ENCODE measurements at places on chromosomes 13 and 19.

DNA sequence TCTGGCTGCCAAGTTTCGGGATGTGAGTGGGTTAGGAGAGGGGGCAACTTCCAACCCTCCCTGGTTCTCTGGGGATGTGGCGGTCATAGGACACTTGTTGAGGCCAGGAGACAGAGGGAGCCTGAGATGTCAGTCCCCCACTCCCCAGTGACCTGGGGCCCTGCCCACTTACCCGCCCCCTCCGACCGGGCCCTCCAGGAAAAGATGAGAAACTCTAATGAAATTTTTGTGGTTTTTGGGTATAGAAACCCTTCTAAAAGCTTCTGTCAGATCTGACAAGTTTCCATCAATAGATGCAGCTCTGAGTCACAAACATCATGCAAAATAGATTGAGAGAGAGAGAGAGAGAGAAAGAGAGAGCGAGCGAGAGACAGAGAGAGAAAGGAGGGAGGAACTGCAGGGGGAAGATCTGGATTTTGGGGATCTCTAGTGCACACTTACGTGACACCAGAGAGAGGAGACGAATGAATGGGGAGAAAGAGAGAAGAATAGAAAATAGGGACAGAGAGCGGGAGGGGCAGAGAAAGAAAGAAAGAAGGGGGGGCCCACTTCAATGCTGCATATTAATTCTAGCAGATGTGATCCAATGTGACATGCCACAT, 94.0 kb downstream of the PTPRS start:
- no peak for DNase-seq

DNA sequence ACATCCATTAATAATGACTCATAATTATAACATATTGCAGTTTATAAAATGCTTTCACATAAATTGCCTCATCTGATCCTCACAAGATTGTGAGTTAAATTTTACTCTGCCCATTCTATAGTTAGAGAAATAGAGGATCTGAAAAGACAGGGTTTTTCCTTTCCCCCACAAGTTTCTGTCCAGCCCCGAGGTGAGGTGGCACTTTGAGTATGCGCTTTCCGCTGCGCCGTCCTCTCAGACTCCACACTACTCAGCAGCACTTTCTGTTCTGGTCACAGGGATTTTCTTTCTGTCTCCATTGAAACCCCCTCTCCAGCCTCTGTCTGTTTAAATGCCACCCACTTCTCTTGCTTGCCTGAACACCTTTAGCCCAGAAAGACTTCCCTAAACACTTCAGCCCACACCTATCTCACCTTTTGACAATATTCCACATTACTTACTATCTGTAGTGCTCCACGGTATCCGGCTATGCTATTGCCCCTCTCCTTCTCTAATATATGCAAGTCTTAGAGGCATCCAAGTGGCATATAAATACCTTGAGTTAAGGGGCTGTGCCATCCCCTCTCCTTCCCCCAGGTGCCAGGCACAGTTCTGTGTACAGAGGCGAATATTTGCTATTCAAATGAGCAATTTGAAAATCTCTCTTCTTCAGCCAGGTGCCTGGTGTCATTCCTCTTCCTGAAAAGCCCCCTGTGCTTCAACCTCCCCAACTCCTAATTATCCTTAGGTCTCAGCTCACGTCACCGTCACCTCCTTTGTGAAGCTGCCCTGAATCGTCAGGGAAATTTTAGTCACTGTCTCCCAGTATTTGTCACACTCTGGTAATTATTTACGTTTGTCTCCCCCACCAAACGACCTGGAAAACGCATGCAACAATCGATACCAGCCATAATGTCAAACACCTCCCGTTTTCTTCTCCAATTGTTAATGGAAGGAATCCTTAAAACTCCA, 268.7 kb downstream of the NHLRC3 start:
- no peak for DNase-seq

DNA sequence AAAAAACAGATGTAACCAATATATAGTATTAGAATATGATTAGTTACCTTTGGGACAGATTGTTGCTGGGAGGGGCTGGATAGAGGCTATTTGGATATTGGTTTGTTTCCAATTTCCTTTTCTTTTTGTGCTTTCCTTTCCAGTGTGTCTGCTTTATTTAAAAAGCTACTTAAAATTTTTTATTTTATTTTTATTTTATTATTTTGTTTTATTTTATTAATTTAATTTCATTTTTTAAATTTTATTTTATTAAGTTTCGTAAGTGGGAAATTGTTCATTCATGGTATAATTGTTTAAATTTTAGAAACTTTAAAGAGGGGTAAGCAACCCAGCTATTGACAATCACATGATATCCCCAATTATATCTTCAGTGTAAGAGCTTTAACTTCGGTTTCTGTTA, 2077.0 kb upstream of the PCDH20 start:
- DNase-seq = no peak

GRCh38 chr13:73107970-73108369, 49.2 kb downstream of the KLF5 start:
- no peak for DNase-seq

DNA sequence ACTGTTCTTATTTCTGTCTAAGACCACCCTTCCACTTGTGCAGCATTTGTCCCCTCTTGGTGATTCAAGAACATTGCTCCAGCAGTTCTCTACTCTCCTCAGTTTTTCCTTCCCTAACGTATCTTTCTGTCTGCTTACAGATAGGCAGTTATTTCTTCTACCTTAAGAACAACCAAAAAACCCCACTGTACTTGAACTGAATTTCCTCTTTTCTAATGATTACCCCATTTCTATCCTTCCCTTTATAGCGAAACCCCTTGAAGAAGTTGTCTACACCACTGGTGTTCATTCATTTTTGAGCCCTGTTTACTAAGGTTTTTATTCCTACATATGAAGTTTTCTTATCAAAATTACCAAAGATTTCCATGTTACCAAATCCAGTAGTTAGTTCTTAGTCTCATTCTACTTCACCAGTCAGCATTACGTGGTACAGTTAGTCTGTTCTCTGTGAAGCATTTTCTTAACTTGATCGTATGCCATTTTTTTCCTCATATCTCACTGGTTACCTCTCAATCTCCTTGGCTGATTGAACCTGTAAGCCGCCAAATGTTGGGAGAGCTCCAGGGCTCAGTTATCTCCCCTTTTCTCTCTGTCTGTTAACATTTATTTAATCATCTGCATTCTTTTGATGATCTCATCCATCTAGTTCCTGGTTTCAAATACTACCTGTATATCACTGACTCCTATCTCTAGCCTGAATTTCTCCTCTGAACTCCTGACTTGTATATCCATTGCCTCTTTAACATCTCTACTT, 9.0 kb downstream of the LSM14A start:
- DNase-seq = no peak

DNA sequence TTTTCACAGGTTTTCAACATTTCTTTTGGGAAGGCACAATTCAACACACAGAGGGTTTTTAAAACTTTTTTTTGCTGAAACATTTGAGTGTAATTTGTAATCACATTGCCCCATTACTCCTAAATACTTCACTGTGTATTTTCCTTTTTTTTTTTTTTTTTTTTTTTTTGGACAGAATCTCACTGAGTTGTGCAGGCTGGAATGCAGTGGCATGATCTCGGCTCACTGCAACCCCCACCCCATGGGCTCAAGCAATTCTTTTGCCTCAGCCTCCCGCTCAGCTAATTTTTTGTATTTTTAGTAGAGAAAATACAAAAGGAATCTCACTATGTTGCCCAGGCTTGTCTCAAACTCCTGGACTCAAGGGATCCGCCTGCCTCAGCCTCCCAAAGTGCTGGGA, 14.8 kb upstream of the DNAJC15 start:
- DNase-seq = no peak

DNA sequence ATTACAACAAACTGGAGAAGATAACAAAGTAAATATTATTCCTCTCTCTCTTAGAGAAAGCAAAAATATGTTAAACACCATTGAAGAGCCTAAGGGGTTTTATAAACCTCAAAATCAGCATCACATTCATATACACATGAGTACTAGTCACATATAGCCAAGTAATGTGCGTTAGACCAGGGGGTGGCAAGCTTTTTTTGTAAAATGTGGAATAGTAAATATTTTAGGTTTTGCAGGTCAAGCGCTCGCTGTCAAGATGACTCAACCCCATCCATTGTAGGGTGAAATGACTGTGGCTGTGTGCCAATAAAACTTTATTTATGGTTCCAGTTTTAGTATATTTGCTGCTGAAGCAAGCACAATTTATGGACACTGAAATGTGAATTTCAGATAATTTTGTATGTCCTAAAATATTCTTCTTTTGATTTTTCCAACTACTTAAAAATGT, 21.7 kb downstream of the RFX2 start:
- DNase-seq = no peak

GRCh38 chr19:49129238-49129583, 9.9 kb downstream of the PPFIA3 start:
- no peak for DNase-seq
